Fibroblast of pulmonary artery (primary cell): ENCODE measurements at places on chromosomes 1 and 21.
A peak's percentile ranks its signal among the peaks of the same experiment; 100 is the strongest.

DNA sequence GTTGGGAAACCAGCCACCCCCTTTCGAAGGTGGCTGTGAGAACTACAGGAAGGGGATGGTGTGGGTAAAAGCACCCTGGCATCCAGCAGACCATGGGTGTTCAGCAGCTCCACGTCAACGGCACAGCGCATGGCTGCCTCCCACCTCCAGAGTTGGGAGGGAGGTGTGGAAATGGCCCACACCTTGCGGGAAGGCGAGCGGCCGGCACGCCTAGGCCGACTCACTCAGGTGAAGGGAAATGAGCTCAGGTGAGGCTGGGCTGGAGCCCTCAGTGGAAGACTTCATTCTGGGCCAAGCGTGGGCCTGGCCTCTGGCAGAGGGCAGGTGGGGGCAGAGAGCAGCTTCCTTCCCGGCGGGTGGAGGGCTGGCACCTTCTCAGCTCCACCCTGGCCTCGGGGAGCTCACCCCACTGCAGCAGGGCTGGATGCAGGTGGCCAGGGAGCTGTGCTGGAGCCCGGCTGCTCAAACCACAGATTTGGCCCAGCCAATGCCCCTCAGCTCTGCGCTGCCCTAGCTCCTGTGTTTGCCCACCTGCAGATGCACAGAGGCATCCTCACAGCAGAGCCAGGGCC lies 24.8 kb upstream of the ALDH4A1 start:
- DNase-seq, result no peak

GRCh38 chr1:119554183-119554582 lies 47.2 kb downstream of the HSD3B1 start:
- DNase-seq, result peak; percentile 91

GRCh38 chr21:27244352-27244751 lies 277.5 kb upstream of the ADAMTS5 start:
- DNase-seq, result no peak

DNA sequence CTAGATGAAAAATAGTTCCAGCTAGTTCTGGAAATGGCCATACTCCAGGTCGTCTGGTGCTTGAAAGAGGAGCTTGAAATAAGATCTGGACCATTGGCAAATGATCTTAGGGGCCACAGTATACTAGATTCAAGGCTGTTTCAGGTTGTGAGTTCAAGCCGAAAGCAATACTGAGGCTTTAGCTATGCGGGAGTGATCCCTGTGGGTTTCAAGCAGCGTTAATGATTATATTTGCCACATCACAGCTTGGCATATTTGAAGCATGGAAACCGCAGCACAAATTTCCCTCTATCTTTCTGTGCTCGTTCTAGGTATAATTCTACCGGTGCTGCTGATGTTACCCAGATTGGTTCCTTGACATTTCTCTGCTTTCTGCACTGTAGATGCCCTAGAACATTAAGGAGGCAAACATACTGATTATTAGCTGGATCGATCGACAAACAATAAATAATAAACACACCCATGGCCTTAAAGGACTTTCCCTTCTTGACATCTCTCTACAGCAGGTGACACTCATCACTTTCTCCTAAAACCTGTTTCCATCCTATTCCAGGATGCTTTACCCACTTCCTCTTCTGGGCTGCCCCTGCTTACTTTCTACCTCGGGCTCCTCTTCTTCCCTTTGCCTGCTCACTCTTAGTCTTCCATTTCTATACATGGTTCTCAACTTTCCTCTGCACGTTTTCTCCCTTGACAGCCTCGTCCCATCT lies 40.6 kb upstream of the LYST start:
- no peak for DNase-seq

- peak; percentile 70 for DNase-seq
These were observed 8.9 kb downstream of the XKR8 start for GRCh38 chr1:27968692-27969091.

- DNase-seq, result peak; percentile 70
These were observed 21.9 kb upstream of the LAPTM5 start for GRCh38 chr1:30779294-30780071.

GRCh38 chr1:40243351-40243750 lies 4.4 kb upstream of the TMCO2 start:
- DNase-seq, result no peak

DNA sequence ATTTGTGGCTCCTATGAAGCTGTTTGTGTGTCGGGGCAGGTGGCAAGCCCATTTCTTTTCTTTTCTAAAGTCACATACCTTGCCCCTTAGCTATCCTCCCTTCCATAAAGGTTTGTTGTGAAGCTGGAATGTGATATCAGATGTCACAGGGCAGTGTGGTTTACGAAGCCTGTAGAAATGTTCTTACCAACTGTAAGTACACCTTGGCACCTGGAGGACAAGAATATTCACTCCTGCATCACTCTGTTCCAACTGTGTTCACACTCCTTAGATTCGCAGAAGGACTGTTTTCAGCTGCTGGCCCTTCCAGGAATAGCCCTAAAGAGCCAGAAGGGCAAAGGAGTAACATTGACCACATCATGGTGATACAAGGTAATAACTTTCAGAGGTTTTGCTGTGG lies 176.9 kb downstream of the FGGY start:
- no peak for DNase-seq

DNA sequence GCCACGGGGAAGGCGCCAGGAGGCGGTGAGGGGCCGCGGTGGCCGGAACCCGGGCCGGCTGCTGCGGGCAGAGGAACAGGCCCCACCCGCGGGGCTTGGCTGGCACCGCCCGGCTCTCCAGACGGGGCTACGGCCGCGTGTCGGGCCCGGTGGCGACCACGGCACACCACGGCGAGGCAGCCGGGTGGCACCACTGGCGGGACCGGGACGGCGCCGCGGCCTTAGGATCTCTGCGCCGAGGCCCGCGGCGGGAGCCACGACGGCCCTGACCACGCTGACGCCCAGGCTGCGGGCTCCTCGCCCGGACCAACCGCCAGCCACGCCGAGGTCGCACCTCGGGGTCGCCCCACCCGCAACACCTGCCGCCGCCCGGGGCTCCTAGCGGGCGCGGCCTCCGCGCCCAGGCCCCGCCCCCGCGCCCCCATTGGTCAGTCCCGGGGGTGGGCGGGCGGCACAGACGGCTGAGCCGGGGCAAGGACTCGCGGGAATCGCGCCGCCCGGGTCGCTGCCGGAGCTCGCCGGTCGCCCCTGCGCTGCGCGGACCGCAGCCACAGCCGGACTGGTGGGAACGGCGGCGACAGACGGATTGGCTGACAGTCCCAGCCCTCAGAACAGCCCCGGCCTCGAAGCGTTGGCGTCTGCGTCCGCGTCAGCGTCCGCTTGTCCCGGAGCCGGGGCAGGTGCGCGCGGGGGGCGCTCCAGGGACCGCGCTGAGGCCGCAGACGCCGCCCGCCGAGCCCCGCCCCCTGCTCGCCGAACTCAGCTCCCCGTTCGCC lies at the start of gene BMP8A:
Gene BMP8A, plus strand, starts transcription at position 491 of the 776 bp plus-strand sequence. CDS start 356 bp downstream, outside the sequence.
- DNase-seq, result peak; percentile 33

- DNase-seq, result no peak
These were observed 31.3 kb downstream of the NEK7 start for GRCh38 chr1:198187973-198188588.

DNA sequence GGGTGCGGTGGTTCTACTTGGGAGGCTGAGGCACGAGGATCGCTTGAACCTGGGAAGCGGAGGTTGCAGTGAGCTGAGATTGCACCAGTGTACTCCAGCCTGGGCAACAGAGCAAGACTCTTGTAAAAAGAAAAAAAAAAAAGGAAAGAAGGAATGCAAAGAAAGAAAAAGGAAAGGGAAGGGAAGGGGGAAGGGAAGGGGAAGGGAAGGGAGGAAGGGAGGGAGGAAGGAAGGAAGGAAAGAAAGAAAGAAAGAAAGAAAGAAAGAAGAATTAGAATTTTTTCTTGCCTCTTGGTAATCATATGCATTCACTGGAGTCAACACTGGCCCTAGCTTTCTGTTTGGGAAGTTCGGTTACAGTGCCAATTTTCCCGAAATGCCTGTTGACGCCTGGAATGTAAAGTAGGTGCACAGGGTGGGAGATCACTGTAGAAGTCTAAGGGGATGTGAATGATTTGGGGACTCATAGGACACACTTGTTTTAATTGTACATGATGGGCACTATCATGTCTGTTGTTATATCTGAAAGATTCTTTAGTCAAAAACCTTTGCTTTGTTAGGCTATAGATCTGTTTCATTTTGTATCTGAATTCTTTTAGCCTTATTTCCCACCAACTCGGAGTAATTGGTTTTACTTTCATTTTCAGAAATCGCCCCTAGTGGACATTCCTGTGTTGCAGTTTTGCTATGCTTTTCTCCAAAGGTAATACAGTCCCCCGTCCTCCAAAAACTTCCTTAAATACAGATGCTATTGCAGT lies 59.8 kb upstream of the MORC3 start:
- peak; percentile 81 for DNase-seq

DNA sequence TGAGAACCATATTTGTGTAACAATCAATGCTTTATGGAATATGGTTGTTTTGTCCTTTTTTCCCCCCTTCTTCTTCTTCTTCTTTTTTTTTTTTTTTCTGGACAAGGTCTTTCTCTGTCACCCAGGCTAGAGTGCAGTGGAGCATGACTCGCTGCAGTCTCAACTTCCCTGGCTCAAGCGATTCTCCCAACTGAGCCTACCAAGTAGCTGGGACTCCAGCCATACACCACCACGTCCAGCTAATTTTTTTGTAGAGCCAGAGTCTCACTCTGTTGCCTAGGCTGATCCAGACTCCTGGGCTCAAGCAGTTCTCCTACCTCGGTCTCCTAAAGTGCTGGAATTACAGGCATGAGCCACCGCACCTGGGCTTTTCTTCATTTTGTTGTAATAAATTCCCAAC lies 86.7 kb downstream of the FMN2 start:
- no peak for DNase-seq

DNA sequence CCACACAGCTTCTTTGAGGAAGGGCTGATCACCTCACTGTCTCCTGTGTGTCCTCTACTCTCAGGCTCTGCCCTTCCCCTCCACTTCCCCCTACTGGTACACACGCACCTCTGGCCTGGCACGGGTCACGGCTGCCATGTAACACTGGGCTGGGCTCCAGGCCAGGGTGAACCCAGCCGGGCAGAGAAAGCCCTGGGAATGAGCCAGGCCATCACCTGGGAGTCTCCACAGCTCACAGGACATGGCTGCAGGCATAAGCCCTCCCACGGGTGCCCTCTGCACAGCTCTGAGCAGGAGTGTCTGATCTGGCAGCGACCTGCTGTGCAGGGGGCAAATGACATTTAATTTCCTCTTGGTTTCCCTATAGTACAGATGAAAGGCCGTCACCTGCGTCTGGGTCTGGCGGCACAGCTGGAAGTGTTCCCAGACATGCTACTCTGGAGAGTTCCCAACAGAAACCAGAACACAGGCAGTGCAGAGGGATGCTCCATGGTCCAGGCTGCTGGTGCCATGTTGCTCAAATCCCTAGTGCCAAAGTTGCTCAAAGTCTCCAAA lies 61.2 kb downstream of the ERI3 start:
- DNase-seq, result no peak

GRCh38 chr1:201483373-201483949 lies 14.5 kb upstream of the PHLDA3 start:
- no peak for DNase-seq

DNA sequence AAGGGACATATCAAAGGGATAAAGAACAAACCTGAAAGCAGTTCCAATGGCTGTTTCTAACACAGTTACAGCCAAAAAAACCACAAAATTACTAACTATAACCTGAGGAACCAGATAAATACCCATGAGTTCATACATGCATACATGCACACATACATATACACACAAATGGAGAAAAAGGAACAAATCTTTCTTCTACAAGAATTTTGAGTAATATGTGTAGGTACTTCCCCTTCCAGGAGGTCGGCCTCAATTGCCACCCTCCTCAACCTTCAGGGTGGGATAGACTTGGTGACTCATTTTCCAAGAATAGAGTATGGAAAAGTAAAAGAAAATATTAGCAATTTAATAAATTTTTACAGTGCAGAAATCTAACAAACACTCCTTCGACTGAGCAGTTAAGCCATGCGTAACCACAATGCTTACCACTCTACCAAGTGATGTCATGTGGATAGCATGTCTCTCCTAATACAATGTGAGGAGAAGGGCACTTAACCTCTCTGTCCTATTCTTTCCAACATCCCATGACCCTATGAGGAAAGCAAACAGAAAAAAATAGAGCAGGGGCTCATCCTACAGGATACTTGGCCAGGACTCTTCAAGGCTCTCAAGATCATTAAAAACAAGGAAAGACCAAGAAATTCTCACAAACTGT lies 243.0 kb upstream of the RUNX1 start:
- no peak for DNase-seq

DNA sequence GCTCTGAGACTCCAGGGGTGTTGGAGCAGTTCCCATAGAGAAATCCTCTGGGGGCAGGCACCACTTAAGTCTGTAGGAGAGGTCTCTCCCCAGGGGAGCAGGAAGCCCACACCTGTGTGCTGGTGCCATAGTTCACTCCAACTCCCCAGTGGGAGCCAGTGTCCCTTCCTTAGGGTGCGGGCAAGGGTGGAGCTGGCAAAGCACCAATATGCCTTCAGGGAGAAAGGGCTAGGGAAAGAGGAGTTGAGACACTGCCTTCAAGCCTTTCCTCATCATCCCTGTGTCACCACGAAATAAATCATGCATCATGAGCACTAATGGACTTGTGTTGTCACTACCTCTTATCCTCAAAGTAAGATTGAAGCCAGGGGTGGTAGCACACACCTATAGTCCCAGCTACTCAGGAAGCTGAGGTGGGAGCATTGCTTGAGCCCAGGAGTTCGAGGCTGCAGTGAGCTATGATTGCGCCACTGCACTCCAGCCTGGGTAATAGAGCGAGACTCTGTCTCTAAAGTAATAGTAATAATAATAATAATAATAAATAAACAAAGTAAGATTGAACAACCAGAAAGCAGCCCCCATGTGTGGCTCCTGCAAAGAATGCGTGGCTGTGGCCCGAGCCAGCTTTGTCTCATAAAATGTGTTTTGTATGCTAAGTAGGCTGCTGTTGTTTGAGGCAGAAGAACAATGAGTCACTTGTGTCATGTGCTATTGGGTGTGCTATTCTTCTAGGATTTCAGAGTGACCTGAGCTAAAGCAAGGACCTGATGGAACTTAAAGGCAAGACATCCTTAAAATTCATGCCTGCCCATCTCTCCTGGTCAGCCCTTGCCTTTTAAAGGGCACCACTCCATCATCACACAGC lies 6.7 kb upstream of the TIE1 start:
- DNase-seq, result peak; percentile 66

DNA sequence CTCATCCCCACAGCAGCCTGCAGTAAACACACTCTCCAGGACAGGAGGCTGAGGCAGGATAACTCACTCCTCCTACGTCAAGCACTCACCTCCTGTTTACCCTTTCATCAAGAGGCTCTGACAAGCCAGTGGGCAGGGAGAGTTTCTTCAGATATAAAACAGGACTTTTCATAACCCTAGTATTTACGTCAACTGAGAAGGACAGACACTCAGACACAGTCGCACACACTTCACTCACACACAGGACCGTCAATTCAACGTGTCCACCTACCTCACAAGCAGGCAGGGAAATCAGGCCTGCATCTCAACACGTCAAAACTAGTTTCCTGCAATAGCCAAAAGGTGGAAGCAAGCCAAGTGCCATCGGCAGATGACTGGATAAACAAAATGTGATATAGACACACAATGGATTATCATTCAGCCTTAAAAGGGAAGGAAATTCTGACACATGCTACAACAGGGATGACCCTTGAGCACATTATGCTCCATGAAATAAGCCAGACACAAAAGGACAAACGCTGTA lies 48.6 kb downstream of the ITPKB start:
- DNase-seq, result peak; percentile 50

- peak; percentile 85 for DNase-seq
These were observed 6.2 kb downstream of the C1orf198 start for GRCh38 chr1:230861970-230862595.
